EL (cell line): ENCODE measurements at places on chromosomes 4 and X.

- no peak for DNase-seq
These were observed 175.0 kb downstream of the MAPK10 start for GRCh38 chr4:86184901-86185285.

DNA sequence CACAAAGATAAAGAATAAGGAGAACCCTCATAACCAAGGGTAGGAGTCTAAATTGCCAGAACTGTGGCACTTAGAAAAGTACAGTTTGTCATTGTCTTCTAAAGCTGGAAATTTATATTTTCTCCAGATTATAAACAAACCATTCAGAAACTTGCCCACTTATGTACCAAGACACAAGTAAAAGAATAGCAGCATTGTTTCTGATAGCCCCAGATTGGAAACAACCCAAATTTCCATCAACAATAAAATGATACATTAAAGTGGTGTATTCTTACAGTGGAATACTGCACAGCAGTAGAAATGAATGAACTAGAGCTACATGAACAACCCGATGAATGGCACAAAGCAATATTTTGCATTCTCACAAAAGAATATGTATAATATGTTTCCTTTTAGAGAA is 63.1 kb upstream of the PDHA1 start:
- DNase-seq: no peak

- no peak for DNase-seq
These were observed 45.9 kb upstream of the PGRMC2 start for GRCh38 chr4:128333309-128334018.

DNA sequence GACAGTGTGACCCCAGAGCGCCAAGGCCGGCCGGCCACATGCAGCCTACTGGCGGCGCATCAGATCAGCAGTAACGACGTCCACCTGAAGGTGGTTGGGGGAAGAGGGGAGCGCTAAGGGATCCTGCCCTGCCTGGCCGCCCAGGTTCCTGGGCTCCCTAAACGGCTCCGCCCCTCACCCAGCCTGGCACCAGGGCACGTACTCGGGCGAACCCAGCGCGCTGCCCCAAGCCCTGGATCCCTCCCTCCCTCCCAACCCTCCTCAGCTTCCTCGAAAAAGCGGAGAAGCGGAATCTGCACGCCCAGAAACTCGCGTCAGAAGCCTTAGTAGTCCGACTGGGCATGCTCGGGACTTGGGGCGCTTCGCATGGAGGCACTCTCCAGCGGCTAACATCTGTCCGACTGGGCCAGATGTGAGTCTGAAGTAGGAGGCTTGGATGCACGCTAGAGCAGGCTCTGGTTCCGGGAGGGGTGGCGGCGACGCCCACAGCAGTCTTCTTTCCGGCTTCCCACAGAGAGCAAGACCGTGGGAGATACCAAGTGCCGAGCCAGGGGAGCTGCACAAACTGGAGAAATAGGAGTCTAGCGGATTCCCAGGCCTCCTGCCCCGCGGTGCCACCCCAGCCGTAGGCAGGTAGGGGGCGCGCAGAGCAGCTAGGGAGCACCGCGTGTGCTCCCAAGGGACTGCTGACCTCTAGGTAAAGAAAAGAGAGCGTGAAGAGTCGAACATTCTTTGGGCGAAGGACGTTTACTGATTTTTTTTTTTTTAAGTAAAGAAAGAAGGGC is 114.3 kb upstream of the TEX13C start:
- DNase-seq: no peak

GRCh38 chr4:15327311-15328298 is 100.2 kb upstream of the C1QTNF7 start:
- DNase-seq: peak; percentile 89
